ENCODE measurements at places on chromosomes 2 and 18.

GRCh38 chr2:4221845-4222244 is 518.5 kb downstream of the DCDC2C start:
- DNase-seq: no peak

GRCh38 chr18:49018554-49019445 is 68.0 kb upstream of the SMAD7 start:
- DNase-seq: no peak

DNA sequence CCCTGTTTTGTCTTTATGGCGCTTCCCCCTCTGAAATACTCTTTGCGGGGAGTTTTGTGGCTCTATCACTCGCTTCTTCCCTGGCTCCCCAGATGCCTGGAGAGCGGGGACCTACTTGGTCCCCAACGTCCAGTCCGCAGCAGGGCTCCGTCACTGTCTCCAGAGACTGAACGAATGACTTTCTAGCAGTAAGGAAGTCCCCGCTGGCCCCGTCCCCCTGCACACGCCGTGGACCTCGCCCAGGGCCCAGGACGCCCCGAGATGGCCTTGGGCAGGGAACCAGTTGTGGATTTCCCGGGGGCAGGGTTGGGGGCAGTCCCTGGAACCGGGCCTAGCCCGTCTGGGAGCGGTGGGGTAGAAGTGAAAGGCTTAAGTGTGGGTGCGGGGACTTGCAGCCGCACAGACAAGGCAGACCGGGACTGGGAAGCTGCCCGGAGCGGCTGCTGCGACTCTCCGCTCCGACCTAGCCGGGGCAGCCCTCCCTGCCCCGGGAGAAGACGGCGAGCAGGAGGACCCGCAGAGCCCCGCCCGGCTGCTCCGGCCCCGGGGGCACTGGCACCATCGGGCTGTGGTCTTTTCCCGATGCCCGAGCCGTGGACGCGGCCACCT is 821 bp upstream of the EPHA4 start:
- no peak for DNase-seq

GRCh38 chr2:130871843-130872740 is 35.4 kb downstream of the ARHGEF4 start:
- DNase-seq: no peak

GRCh38 chr18:9827793-9828505 is 57.8 kb upstream of the TXNDC2 start:
- peak; percentile 2 for DNase-seq

GRCh38 chr2:166373951-166374350 is 1.8 kb downstream of the SCN9A start:
- peak; percentile 7 for DNase-seq

GRCh38 chr18:8899000-8899399 is 193.6 kb downstream of the MTCL1 start:
- DNase-seq: no peak

GRCh38 chr2:208064220-208064961 is 39.1 kb upstream of the PLEKHM3 start:
- no peak for DNase-seq

GRCh38 chr2:206433190-206433589 is 10.1 kb upstream of the ADAM23 start:
- DNase-seq: no peak
